ENCODE measurements at places on chromosomes 5 and 9.

DNA sequence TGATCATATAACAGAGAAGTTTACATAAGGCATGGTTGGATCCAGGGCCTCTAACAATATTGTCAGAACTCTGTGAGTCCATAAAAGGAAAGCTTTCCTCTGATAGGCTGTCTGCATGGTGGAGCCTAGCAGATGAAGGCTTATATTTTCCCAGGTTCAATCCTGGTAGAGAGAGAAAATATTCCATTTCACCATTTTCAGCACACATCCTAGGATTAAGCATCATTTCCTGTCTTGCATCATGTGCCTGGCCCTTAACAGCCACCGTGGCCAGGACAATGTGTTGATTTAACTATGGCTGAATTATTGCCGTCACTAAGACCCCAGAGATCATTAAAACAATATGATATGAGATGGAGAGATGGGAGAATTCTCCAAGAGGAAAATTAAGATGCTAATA lies 90.9 kb upstream of the GRIA1 start:
- DNase-seq = no peak

DNA sequence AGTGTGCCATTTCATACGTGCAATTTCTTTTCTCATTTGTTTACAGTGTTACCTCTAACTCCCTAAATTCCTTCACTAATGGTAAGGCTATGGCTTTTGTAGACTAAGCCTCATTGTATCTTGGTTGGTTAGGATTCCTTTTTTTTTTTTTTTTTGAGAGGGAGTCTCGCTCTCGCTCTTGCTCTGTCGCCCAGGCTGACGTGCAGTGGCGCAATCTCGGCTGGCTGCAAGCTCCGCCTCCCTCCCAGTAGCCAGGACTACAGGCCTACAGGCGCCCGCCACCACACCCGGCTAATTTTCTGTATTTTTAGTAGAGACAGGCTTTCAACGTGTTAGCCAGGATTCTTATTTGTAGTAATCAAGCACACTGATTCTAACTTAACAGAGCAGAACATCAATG lies 57.7 kb downstream of the SPEF2 start:
- DNase-seq = no peak

- peak; percentile 34 for DNase-seq
Measured at GRCh38 chr9:83623679-83624076, 735 bp downstream of the IDNK start.

DNA sequence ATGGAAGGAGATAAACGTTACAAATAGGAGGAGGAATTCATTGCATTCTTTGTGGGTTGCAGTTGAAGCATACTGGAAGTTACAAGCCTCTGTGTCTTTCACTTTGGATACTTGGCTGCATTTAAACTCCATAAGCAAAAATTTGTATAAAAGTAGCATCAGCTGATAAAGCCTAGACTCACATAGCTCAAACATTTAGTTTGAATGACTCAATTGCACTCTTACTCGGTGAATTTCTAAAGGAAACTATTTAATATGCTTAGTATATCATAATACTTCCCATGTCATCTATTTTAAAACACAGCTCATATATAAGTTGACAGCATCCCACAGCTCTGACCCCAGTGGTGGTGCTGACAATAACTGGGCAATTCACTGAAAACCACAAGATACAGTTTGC lies 596.6 kb upstream of the ZNF608 start:
- DNase-seq = no peak

DNA sequence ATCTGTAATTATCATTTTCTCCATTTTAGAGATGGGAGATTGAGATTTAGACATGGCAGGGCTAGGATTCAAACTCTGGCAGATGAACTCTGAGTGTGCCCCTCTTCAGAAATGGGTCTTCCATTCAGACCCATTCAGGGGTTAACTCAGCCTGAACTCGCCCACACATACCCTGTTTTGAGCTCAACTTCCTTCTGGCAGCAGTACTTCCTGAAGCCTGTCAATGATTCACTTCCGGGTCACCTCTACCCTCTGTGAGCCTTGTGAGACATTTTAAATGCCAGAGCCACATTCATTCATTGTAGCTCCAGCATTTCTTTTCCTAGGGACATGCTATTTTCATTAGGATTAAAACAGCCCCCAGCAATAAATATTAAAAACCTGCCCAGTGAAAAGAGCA lies 209.3 kb upstream of the SLC24A2 start:
- peak; percentile 53 for DNase-seq

Data from NB4 (cell line).